NCI-H1105 (cell line): ENCODE measurements at places on chromosomes 3 and 15.

DNA sequence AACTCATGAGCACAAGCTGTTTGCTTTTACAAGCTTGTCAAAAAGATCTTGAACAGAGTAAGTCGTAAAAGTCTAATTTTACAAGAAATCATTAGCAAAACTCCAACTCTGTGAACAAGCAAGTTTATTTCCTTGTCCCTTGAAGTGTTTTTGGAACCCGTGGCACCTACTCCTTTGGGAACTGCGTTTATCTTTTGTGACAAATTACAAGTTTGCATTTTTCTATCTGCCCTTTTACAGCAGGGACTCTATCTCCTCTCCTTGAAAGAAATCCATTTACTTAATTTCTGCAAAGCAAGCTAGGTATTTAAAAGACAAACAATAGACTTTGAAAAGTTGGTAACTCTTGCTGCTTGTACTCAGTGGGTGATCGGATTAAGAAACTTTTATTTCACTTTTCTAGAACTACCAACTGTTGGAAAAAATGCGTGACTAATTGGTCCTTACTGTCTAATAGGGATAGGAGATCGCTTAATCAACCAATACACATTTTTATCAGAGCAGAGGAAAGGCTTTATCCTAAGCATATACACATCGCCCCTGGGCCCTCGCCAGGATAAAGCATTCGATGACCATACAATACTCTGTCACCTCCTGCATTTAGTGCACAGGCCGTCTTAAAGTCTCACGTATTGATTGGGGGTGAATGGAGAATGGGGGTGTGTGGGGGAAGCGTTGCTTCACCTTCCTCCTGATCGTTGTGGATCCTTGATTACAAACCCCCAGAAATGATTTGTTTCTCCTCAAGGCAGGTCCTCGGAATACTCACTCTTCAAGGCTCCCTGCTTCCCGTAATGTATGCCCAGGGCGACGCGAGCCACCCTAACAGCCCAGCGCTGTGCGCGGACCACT, 1.7 kb downstream of the PRTG start:
- no peak for DNase-seq

DNA sequence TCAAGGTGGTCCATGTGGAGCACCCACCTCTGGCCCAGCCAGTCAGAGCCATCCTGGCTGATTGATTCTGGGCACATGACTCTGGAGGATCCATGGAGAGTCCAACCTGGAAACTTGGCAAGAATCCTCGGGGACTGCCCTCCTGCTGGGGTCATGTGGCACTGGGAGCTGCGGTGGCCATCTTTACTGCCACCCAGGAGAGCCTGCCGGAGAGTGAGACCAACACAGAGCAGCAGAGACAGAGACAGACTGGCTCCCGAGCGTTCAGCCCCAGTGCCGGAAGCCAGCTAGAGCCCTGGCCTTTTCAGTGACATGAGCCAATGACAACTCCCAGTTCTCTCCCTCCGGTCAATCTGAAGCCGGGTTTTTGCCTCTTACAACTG, 11.5 kb upstream of the GATA2 start:
- no peak for DNase-seq

DNA sequence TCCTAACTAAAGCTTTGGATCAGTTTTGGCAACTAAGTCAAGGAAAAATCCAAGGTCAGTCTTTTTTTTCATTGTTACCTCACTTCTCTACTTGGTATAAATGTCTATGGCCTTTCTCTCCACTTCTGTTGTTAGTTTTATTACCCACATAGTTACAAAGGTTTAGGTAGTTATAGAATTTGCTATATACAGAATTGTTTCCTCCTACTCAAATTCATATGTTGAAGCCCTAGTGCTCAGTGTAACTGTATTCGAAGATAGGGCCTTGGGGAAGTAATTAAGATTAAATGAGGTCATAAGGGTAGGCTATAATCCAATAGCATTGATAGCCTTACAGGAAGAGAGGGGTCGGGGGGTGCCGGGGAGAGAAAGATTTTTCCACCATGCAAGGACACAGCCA, 19.7 kb upstream of the STIMATE start:
- no peak for DNase-seq

DNA sequence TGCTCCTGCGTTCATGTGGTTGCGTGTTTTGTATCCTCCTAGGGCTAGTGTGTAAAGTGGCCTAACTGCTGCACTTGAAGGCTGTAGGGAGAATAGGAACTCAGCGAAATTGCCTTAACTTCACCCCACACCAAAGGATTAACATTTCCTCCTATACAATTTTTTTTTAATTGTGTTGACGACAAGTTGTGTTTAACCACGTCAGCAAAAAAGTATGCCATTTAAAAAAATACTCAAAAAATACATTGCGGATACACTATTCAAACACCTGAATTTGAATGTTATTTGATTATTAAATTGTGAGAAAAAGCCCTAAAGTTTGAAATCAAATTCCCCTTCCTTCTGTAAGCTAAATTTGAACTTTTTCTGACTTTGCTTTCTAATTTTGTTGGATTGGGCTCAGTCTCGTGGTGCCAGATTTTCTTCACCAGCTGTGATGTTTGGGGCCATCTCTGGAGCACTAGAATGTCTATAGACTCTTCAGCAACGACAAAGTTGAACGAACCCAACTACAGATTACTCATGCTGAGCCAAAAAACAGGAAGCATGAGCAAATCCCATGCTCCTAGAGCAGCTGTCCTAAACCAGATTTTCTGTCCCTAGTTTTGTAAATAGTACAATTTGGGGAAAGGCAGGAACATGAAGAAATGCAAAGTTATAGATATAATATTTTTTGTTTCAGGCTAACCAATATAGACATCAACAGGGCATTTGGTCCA, 8.1 kb upstream of the SLC9A9 start:
- no peak for DNase-seq

DNA sequence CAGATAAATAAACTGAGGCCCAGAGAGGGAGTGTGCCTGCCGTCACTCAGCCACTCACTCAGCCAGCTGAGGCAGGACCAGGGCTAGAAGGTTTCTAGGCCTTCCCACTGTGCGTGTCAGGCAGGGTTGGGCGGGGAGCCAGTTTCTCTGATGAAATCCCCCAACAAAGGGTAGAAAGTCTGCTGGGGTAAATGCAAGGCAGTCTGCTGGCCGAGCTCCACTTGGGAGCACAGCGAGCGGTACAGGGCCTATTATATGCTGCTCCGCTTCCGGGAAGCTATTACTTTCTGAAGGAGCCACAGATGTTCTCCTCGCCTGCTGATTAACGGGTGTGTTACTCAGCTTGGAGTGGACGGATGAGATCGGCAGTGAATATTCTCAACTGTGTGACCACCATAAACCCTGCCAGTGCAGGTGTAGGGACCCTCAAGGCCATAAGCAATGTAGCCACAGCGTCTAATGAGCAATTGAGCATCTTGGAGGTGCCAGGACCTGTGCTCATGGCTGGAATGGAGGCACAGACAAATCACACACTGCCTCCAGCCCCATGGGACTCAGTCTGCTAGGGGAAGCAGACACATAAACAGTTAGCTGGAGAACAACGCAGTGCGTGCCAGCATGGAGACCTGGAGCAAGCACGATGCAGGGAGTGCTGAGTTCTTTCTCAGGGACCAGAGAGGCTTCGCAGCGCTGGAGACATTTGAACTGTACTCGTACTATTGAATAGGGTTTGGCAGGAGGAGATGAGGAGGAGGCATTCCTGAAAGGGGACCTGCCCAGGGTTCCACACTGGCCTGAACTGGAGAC, 42.1 kb downstream of the CORO2B start:
- DNase-seq = peak; percentile 96

GRCh38 chr3:194775266-194775665, 89.6 kb downstream of the FAM43A start:
- no peak for DNase-seq

- DNase-seq = no peak
Measured at GRCh38 chr3:82311901-82312300, 550.5 kb upstream of the GBE1 start.

- no peak for DNase-seq
Measured at GRCh38 chr3:18300916-18301315, 124.2 kb downstream of the SATB1 start.

GRCh38 chr3:183008303-183008702, 28.0 kb upstream of the DCUN1D1 start:
- no peak for DNase-seq

- no peak for DNase-seq
Measured at GRCh38 chr15:36429707-36430106, 149.7 kb upstream of the CDIN1 start.

DNA sequence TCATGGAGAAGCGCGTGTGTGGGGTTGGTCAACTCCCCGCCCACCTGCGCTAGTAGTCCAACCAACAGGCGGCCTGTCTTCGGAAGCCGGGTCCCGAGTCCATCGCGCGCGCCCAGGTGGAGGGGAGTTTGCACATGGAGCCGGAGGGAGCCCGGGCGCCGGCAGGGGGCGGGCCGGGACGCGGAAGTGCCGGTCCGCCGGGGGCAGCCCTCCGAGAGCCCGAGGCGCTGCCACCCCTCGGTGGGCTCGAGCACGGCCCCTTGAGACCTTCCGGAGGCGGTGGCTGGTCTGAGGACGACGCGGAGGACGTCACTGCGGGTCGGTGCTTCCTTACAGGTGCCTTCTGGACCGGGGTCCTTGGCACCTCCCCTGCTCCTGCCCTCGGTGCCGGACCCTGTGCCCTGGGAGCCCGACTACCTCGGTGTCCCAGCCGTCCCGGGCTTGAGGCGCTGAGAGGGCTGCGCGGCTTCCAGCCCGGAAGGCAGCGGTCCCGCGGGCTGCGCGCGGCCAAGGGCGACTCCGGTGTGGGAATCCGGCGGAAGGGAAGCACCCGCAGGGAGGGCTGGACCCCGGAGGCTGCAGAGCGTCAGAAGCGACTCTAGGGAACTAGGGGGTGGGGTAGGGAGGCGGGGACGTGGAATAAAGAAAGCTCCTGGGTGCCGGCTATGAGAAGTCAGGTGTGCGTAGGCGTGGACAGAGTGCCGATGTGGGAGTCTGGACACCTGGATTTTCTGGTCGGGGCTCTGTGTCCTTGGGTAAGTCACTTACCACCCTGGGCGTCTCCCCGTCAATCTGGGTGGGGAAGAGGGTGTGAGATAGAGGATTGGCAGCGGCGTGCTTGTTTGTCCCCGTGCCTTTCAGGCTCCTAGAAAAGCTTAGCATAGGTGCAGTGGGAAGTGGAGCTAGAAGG, 212.3 kb downstream of the FGF12 start:
- DNase-seq = peak; percentile 95

DNA sequence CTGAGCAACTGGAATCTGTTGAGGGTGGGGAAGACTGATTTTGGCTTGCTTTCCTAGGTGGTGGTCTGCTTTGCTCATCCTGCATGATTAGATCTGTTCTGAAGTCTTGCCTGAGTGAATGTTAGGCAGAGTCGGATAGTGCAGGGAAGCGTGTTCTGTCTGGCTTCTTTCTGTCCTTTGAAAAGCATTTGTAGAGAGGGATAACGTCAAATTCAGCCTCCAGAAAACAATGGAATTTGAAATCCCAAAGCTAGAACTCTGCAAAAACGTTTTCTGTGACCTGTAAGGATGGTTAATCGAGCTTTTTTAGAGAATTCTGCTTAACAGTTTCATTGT, 1.4 kb downstream of the GLCE start:
- DNase-seq = no peak

DNA sequence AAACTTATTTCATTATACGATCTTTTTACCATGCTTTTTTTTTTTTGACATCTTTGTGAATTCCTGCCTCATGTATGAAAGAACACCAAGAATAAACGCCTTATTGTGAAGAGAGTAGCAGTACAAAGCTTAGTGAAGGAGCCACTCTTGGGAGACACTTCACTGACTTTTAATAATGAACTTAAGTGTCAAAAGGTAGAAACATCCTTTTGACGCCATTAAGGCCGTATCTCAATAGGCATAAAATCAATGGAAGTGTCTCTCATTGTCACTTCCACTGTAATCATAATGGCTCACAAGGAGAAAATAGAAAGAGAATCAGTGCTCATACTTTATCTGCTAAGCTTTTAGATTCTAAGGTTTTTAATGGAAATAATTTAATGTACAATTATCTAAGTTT, 657.8 kb downstream of the DIPK2A start:
- DNase-seq = no peak

GRCh38 chr15:39599871-39600270, 19.0 kb downstream of the THBS1 start:
- no peak for DNase-seq

DNA sequence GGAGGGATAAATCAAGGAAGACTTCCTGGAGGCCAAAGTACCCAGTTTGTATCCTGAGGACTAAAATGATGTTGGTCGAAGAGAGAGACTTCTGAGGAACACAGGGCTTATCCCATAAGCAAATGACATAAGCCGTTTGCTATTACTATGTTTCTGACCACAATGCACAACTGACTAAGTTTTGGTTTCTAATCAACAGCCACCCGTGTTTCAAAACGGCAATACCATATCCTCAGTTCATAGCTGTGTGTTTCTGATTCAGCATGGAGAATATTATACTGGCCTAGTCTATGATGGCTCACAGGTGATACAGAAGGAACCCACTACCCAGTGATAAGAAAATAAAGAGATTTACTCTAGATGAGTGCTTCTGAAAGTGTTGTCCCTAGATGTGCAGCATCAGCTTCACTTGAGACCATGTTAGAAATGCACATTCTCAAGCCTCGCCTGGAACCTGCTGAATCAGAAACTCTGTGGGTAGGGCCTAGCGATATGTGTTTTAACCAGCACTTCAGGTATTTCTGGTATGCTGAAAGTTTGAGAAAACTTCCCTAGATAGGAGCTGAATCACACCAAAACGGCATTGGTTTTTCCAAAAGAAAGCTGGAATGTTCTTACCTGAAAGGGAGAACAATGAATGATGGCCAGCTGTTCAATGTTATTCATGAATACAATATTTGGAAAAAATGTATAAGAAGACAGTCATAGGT, 639.7 kb upstream of the NR2F2 start:
- no peak for DNase-seq

GRCh38 chr15:39843565-39843964, 60.9 kb upstream of the FSIP1 start:
- DNase-seq = no peak

GRCh38 chr15:90883526-90883975, 753 bp upstream of the FES start:
- DNase-seq = no peak

GRCh38 chr15:76932135-76932966, 802 bp downstream of the RCN2 start:
- no peak for DNase-seq

- DNase-seq = no peak
Measured at GRCh38 chr15:50544368-50544767, 2.1 kb downstream of the USP50 start.

DNA sequence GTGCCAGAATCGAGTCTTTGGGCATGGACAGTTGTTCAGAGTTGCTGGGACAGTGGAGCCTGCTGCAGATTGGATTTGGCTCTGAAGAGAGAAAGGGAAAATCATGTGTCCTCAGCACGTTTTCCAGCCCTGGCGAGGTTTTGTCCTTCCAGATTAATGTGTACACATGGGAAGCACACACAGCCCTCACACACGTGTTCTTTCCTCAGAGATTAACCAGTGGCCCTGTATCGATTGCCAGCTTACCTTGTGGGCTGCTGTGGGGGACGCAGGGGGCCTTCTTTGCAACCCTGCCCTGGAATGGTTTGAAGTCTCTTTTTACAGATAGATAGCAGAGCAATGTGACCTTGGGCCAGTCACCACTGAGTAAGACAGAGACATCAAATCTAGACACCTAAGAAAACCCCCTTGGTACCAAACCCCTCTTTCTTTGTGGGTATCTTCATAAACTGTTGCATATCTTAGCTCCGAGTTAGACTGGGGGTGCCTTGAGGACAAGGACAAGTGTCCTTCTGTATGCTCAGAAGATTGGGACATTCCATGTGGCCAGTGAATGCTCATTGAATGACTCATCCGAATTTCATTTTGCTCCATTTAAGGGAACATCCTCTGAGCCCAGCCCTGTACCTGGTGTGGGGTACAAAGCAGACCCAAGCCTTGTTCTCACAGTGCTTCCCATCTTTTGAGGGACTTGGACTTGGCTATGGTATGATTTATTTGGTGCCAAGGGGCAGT, 48.0 kb downstream of the SMAD6 start:
- DNase-seq = no peak
